ENCODE measurements at places on chromosomes 13 and 19.
A peak's percentile ranks its signal among the peaks of the same experiment; 100 is the strongest.

DNA sequence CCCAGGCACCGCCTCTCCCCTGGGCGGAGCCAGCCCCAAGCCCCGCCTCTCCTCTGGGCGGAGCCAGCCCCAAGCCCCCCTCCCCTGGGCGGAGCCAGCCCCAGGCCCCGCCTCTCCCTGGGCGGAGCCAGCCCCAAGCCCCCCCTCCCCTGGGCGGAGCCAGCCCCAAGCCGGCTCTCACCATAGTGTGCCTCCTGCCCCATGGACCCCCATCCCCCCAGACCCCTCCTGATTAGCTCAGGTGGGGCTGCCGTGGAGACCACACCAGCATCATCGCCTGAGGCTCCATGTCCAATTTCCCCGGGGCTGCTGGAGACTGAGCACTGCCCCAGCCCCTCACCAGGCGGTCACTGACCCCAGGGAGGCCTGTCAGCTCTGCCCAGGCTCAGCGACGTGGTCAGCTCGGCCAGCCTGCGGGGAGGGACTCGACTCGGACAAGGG, 4.2 kb upstream of the MADCAM1 start:
- ATAC-seq, result no peak

- no peak for ATAC-seq
These were observed 113.7 kb upstream of the OXGR1 start for GRCh38 chr13:97107815-97108529.

DNA sequence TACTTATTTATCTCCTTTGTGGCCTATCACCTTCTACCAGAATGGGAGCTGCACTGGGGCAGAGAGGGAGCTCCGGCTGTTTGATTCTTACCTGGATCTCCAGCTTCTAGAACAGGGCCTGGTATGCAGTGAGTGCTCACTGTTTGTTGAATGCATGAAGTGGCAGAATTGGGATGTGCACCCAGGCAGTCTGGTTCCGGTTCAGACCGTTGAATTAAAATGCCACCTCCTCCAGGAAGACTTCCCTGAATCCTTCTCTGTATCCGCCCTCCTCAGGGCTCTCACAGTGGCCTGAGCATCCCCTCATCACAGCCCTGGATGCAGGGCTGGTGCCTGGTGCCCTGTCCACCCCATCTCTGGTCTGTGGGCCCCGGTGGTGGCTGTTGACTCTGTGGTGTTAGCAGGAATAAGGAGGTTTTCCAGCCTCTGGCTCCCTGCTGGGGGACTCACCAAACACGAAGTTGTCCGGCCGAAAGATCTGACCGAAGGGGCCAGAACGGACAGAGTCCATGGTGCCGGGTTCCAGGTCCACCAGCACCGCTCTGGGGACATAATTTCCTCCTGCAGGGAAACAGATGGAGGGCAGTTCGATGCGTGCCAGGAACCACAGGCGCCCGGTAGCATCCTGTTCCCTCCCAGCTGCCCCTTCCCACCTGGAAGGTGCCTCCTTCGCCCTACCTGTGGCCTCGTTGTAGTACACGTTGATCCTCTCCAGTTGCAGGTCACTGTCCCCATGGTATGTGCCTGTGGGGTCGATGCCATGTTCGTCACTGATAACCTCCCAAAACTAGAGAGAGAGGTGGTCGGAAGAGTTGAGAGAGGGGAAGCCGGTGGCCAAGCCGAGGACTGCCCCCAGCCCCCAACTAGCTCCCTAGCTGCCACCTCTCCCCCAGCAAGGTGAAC, 1.0 kb downstream of the TUBB4A start:
- no peak for ATAC-seq

GRCh38 chr19:33396701-33397535, 23.4 kb downstream of the CEBPG start:
- no peak for ATAC-seq

DNA sequence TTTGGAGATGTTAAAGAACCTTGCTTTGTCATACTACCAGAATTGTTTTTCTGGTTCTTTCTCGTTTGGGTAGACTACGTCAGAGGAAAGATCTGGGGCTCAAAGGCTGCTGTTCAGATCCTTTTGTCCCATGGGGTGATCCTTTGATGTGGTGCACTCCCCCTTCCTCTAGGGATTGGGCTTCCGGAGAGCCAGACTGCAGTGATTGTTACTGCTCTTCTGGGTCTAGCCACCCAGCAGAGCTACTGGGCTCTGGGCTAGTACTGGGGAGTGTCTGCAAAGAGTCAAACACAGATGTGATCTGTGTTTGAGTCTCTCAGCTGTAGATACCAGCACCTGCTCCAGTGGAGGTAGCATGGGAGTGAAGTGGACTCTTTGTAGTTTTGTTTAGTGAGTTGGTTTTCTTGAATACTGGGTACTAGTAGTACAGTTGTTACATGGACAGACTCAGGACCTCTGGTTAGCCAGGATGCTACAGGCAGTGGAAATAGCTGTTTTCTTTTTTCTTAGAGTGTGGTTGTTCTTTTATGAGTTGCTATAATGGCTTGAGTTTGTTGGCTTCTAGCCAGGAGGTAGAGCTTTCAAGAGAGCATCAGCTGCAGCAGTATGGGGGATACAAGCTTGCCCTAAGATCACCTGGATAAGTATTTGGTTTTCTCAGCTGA, 34.4 kb downstream of the DNAJC15 start:
- ATAC-seq, result peak; percentile 7

- no peak for ATAC-seq
These were observed 53.4 kb downstream of the TRPM4 start for GRCh38 chr19:49210901-49211451.

DNA sequence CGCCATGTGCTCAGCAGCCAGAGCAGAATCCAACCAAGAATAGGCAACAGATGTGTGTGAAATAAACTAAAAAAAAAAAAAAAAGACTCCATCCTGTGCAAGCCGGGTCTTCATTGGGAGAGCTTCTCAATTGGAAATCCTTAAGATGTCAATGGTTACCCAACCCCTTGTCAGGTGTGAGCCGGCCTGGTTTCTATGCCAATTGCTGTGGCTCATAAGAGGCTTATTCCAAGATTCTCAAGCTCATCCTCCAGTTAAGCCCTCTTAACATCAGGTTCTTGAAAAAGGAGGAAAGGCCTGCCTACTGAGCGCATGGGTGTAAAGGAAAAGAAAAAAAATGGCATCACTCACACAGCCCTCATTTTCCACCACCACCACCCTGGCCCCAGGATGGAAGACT, 1084.6 kb downstream of the UQCRFS1 start:
- ATAC-seq, result no peak

DNA sequence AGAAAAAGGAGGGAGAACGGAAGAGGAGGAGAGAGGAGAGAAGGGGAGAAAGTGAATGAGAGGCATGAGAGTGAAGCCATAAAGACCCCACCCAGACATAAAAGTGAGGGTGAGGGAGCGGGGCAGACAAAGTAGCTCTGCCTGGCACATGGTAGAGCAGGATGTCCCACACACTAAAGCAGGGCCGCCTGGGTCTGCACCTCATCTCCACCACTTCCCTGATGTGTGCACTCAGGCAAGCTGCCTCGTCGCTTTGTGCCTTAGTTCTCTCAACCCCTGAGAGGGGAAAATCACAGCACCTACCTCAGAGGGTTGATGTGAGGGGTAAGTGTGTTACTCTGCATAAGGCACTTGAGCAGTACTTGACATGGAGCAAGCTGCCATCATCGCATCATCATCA, 488.1 kb downstream of the COG6 start:
- ATAC-seq, result no peak

DNA sequence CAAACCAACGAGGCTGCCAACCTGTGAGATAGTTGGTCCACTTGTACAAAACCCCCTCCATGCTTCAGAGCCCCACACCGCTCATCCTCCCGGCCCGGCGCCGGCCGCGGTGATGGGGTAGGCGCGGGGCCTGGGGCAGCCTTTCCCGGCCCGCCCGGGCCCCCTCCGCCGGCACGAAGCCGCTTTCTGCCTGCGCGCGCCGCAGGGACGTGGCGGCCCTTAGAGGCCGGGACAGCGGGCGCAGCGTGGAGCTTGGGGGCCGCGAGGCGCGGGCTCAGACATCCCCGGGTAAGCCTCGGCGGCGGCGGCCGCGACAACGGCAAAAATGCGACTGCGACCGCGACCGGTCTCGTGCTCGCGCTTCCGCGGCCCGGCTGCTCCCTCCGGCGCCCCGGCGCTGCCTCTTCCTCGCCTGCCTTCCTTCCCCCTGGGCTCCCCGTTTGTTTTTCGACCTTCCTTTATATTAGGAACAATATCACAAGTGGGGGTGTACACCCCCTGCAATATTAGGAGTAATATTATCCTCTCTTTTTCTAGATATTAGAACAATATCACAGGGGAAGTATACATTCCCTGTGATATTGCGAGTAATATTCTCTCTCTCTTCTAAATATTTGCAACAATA, 53.9 kb upstream of the CEACAM21 start:
- peak; percentile 46 for ATAC-seq

DNA sequence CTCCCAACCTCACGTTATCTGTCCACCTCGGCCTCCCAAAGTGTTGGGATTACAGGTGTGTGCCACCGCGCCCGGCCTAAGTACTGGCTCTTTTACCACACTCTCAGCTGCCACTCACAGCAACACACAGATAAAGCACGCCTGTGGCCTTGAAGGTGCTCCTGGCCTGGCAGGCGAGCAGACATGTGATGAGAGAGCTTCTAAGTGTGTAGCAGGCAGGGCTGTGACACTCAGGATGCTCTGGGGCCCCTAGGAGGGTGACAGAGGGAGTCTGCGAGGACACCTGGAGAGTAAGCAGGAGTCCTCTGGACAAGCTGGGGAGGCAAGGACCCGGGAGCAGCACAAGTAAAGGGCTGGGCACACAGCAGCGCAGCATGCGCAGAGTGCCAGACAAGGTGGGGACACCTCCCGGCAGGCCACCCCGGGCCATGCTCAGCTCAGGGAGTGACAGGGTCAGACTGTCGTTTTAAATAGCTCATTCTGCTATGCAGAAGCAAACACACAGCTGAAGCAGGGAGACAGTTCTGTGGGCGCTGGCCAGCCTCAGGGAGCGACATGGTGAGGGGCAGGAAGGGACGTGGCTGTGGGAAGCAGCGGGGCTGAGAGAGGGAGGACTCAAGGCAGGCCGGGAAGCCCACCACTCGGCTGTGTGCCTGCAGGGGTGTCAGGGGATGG, 26.5 kb downstream of the MED26 start:
- ATAC-seq, result no peak

DNA sequence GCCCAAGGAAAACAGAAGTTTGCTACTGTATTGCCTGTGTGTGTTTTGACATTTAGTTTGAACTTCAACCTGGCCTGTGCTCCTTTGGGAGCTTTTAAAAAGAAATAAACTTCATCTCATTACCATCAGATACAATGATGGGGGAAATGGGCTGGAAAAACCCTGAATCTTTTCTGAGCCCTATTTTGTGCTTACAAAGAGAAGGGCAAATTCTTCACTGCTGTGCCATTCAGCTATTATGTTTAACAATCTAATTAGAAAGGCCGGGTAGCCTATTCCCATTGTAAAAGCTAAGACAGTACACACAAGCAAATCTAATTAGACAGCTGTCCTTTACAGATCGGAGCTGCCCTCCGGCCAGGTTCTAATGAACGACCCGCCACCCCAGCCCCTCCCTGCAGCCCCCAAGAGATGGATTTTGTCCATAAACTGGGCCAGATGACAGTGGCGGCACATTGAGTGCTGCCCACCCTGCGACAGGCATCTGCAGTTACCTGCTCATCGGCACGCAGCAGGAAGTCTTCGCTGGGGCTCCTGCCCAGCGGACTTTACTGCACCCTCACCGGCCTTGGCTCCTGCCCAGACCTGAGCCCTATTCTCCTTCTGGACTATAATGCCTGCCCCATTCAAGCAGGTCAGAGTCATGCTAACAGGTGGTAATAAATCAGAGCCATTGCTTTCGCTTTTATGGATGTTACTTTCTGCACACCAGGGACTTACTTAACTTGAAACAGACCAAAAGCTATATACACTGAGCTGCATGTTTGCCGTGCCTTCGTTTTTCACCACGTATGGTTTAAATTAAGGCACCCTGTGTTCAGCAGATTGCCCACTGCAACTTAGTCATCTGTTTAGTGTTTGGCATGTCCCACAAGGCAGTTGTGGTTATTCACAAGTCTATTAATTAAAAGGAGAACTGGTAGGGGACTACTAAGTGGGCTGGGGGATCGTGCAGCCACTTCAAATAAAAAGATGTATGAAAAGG, 549.6 kb downstream of the FGF9 start:
- no peak for ATAC-seq

DNA sequence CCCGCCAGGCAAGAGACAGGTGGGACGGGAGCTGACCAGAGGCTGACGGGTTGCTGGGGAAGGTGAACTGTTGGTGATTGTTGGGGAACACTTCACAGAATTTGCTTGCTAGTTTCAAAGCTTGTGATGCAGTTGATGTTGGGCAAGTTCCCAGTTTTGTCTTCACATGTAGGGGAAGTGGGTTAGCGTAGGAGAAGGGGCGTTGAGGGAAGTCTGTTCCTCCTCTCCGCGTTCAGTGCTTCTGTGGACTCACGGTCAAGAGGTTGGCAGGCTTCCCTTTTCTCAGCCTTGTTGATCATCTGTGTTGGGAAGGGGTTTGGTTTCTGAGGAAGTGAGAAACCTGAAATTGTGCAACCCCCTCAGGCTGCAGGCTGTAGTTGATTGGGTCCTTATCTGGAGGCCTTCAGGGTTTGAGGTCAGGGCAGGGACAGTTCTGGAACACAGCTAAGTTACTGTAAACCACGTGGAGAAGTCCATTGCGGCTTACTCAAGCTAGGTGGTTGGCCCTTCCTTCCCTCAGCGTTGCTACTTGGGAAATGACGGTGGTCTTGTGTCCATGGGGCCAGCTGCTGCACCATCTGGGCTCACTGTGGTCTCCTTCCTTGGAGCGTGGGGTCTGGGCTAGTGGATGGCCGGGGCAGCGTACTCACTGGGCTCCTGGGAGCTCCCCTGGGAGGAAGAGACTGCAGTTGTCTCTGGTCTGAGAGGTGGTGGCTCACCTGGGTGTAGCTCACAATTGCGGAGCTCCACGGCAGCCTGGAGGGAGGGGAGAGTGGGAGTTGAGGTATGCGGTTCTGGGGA, 7.5 kb downstream of the RPS9 start:
- no peak for ATAC-seq

DNA sequence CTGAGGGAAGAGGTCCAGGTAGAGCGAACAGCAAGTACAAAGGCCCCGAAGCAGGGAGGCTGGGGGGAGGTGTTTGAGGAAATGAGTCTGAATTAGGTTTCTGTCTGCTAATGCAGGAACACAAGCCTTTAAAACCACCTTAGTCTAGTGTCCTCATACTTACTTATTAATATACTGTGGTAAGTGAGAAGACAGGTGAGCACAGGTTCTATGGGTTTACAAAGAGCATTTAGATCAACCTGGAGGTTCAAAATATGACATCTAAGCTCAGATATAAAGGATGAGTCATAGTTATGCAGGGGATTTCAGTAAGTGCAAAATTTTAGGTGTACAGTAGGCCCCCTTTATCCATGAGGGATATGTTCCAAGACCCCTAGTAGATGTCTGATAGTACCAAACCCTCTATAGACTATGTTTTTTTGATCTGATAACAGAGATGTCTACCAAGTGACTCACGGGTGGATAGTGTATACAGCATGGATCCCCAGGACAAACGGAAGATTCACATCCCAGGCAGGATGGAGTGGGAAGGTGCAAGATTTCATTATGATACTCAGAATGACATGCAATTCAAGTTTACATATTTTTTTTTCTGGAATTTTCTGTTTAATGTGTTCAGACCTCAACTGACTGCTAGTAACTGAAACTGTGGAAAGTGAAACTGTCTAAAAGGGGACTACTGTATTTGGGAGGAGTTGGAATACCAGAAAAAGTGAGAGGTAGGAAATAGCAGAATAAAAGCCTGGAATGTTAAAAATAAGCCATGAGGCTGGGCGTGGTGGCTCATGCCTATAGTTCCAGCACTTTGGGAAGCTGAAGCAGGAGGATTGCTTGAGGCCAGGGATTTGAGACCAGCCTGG, 18.2 kb upstream of the MED4 start:
- no peak for ATAC-seq

- ATAC-seq, result no peak
These were observed 2862.8 kb upstream of the PCDH20 start for GRCh38 chr13:64278493-64278892.
